BJ (cell line): ENCODE measurements at places on chromosomes 16 and 17.
A peak's percentile ranks its signal among the peaks of the same experiment; 100 is the strongest.

DNA sequence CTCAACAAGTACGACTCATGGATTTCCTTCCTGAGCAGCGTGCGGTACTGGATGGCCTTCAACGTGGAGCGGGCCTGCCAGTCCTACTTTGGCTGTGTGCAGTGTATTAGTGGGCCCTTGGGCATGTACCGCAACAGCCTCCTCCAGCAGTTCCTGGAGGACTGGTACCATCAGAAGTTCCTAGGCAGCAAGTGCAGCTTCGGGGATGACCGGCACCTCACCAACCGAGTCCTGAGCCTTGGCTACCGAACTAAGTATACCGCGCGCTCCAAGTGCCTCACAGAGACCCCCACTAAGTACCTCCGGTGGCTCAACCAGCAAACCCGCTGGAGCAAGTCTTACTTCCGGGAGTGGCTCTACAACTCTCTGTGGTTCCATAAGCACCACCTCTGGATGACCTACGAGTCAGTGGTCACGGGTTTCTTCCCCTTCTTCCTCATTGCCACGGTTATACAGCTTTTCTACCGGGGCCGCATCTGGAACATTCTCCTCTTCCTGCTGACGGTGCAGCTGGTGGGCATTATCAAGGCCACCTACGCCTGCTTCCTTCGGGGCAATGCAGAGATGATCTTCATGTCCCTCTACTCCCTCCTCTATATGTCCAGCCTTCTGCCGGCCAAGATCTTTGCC is 9.0 kb downstream of the HAS3 start:
- no peak for DNase-seq

GRCh38 chr16:22336581-22336980 is 37.8 kb downstream of the CDR2 start:
- DNase-seq = no peak

- DNase-seq = no peak
These were observed 40.2 kb downstream of the TMEM235 start for GRCh38 chr17:78271419-78272170.

GRCh38 chr16:56932721-56933619 is 1.0 kb downstream of the HERPUD1 start:
- no peak for DNase-seq

DNA sequence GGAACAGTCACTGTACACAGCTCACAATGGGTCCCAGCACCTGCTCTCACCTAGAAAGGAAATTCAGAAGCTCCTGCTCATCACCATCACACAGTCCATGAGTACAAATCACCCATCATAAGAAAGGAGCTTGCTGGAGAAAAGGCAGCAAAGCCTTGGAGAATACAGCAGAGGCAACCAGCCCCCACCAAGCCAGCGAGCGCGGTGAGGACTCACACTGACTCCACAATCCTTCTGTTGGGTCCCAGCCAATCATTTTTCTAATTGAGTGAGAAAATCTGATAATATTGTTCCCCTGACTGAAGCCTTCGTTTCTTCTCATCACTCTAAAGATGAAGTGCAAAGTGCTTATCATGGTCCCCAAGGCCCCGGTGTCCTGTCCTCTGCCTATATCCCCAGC is 298.3 kb downstream of the SLC39A11 start:
- DNase-seq = no peak

GRCh38 chr16:47493381-47494337 is 32.5 kb downstream of the PHKB start:
- DNase-seq = no peak

DNA sequence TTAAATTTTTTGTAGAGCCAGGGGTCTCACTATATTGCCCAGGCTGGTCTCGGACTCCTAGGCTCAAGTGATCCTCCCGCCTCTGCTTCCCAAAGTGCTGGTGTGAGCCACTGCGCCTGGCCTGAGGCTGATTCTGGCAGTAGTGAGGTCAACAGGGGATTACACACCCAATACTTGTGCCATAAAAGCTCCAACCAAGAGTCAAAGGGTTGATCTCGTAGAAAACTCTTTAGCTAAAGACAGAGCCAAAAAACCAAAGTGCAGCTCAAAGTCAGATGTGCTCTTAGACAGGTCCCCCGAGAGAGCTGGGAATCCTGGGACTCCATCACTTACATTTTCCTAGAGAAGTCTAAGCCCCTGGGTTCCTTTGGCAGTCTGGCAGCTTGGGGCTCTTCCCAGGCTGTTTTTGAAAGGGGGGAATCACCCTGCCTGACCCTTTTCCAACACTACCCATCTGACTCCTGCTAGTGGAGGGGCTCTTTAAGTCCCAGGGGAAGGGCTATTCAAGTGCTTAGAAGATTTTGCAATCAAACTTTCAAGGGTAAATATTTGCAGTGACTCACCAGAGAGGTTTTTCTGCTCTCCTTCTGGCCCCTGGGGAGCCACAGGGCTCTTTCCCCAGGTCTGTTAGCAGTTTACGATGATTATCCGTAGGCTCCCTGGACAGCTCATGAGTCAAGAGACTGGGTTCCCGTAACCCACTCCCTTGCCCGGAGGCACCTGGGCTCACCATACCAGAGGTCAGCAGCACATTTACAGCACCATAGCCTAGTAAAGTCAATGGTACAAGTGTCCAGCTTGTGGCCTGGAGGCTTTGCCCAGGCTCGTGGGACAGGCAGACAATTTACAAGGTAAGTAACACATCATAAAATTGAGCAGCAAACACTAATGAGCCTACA is 408.7 kb downstream of the SLC39A11 start:
- DNase-seq = peak; percentile 94

DNA sequence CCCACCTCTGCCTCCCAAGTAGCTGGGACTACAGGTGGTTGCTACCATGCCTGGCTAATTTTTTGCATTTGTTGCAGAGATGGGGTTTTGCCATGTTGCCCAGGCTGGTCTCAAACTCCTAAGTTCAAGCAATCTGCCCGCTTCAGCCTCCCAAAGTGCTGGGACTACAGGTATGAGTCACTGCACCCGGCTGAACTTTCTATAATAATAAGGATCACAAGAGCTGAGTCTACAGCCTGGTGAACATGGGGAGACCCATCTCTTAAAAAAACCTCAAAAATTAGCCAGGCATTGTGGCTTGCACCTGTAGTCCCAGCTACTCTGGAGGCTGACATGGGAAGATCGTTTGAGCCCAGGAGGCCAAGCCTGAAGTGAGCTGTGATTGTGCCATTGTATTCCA is 53.5 kb downstream of the WDR59 start:
- no peak for DNase-seq

DNA sequence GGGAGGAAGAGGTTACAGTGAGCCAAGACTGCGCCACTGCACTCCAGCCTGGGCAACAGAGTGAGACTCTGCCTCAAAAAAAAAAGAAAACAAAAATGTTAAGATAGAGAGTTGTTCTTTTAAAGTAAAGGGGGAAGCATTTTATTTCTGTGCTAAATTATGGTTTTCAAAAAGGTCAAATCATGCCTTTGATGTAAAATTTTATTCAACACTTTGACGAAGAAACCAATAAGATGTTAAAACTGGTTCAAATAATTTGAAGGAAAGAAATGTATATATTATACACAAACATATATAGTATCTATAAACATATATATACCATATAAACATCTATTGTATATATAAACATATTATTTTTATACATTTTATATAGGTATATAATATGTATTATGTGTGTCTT is 43.4 kb upstream of the RPH3AL start:
- no peak for DNase-seq

DNA sequence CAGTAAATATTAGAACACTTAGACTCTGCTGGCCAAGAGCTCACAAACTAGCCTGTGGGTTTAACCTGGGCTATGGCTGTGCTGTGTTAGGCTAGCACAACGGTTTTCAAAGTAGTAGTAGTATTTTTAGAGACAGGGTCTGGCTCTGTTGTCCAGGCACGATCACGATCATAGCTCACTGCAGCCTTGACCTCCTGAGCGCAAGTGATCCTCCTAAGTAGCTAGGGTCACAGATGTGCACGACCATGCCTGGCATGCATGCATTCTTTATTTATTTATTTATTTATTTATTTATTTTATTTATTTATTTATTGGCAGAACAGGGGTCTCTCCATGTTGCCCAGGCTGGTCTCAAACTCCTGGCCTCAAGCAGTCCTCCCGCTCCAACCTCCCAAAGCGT is 10.3 kb downstream of the MRPL27 start:
- DNase-seq = no peak

- no peak for DNase-seq
These were observed 196.0 kb downstream of the RAB11FIP4 start for GRCh38 chr17:31587462-31587861.

GRCh38 chr17:1979182-1979985 is 45.8 kb downstream of the RTN4RL1 start:
- DNase-seq = no peak

GRCh38 chr17:67557052-67557845 is 160.5 kb upstream of the NOL11 start:
- no peak for DNase-seq

GRCh38 chr17:77783991-77784820 is 174.3 kb upstream of the TNRC6C start:
- DNase-seq = no peak

DNA sequence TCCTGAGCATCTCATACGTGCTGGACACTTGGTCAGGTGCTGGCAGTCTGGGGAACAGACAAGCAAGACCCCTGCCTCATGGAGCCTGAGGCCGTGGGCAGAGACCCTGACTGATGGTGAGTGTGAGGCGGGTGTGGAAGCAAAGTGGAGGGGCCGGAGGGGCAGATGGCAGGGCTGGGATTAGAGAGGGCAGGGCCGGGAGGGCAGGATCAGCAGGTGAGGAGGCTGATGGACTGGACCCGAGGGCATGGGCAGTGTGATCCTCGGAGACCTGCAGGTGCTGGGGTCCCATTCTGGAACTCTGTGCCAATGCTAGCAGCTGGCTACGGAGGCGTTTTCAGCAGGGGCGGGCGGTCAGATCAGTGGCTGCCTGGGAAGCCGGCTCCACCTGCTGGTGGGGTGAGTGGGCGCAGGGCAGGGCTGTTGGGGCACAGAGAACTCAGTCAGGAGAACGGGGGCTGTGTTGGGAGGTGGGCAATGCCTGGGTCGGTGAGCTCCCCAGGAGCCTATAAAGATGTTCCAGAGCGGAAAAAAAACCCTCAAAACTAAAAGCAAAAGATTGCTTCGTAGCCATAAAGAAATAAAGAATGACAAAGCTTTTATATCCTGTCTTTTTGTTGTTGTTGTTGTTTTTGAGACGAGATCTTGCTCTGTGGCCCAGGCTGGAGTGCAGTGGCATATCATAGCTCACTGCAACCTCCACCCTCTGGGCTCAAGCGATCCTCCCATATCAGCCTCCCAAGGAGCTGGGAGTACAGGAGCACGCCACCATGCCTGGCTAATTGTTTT is 8.9 kb upstream of the C16orf74 start:
- no peak for DNase-seq

DNA sequence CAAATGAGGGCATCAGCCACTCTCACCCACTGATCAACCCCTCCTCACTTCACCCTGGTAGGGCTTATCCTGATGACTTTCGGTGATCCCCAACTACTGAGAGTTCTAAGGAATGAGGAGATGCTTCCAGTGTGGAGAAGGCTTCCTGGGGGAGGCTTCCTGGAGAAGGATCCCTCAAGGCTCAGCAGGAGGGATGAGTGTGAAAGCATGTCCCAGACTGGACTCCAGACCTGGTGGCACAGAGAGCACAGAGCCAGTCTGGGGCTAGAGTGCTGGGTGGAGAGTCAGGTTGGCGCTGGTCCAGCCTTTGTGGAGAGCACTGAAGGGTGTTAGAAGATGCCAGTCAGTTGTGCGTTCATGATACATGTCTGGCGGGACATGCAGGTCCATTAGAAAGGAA is 53.7 kb downstream of the PLD6 start:
- DNase-seq = no peak

DNA sequence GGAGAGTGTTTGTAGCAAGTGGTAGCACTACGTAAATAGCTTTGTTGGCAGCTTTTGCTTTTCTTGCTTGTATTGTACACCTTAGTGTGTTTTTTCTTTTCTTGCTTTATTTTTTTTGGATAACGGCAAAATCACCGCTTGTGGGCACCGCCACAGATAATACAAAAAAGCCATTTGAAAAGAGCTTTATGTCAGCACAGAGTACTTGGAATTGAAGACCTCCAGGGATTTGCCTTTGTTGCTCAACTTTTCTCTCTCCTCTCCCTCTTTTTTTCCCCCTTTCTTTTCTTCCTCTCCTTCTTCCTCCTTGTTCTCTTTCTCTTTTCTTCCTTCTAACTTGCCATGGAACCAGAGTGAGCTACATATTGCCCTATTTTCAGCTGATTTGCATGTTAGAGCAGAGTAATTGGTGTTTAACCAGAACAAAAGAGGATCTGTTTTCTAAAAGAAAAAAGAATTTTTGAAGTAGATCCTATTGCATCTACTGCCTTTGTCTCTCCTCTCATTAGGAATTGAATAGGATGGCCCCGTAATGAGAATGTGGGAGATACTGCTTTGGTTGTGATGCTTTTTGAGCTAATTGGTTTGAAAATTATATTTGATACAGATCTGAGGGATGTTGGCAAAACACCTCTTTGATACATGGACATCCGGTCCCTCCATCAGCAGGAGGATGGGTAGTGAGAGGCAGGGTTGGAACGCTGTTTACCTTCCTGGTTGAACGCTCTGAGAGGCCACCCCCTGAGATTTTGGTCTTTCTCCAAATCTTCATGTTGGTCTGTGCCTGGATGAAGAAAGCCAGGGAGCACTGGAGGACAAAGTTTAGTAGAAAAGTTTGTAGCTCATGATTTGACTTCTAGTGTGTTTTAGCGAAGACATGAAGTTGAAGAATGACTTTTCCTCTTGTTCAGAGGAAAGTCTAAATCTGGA is 85.6 kb downstream of the MSI2 start:
- no peak for DNase-seq

GRCh38 chr16:48279199-48279598 is 31.9 kb upstream of the ABCC11 start:
- no peak for DNase-seq

DNA sequence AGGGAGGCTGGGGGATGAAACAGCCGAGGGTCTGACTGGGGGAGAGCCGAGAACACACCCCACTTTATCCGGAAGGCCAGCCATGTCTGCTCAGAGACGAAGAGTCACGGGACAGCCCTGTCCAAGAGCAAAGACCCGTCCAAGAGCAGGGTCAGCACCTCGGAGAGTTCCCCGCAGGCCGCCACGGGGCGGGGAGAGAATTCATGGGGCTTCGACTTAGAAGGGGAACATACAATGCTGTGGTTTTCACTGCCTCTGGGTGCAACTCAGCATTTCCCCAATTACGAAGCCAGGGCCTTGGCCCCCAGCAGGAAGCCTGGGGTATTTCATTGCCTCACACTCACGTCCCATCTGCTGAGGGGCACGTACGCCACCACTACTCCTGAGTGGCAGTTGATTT is 59.3 kb downstream of the JPH3 start:
- DNase-seq = no peak

- no peak for DNase-seq
These were observed 9.7 kb downstream of the NHERF2 start for GRCh38 chr16:2036200-2036966.

DNA sequence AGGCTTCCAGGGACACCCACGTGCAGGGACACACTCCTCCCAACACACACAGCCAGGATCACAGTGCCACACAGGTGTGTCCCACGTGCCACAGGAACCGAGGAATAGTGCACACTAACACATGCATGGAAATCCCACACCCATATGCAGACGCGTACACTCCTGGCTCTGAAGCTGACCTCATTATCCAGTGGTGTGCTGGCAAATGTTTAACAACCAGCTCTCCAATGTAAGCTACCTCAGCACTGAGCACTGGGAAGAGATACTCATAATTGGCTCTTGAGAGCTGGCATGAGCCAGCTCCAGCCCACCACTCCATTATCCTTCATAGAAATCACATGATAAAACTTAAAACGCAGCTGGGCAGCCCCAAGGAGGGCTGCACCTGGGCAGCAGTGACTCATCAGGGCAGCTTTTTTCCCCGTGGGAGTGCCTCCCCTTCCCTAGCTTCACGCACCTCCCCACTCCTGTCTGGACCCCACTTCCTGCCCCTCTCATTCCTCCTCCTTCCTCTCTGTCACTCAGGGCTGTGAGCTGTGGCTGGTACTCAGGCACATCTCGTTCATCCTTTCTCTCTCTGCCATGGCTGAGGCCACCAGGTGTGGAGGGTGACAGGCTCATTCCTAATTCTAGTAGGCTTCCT is 14.9 kb upstream of the TBX21 start:
- DNase-seq = no peak
